Activated T-helper 1 cell treated with anti-CD3 and anti-CD28 coated beads, Interleukin-12 subunit alpha, Interleukin-12 subunit beta, Interleukin-2, Interleukin-4 antibody, amounts not matched to agents 30 ng/mL and 10 ng/mL and 1 ng/mL, durations not matched to agents 14 hours and 24 hours and 36 hours (primary cell): ENCODE measurements at places on chromosomes 13 and 19.

GRCh38 chr19:2230807-2231533 is 5.2 kb downstream of the PLEKHJ1 start:
- H3K4me1 ChIP-seq: peaks cover 15% of the 10 kb centered on the region
- no peak overlapping the region for H3K4me3 ChIP-seq
- no peak overlapping the region for H3K27ac ChIP-seq
- peaks cover 23% of the 10 kb centered on the region for H3K36me3 ChIP-seq
- H3K27me3 ChIP-seq: no peaks in the 10 kb centered on the region

GRCh38 chr19:31421856-31422255 is 72.6 kb upstream of the TSHZ3 start:
- peaks cover 2% of the 10 kb centered on the region for H3K27me3 ChIP-seq
- H3K4me1 ChIP-seq: no peaks in the 10 kb centered on the region
- H3K4me3 ChIP-seq: no peak overlapping the region
- no peaks in the 10 kb centered on the region for H3K36me3 ChIP-seq
- no peak for DNase-seq

DNA sequence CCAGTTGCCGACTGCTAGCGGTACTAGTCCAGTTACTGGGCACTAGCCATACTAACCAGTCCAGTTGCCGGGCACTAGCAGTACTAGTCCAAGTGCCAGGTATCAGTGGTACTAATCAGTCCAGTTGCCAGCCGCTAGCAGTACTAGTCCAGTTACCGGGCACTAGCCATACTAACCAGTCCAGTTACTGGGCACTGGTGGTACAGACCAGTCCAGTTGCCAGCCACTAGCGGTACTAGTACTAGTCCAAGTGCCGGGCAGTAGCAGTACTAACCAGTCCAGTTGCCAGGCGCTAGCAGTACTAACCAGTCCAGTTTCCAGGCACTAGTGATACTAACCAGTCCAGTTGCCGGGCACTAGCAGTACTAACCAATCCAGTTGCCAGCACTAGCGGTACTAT is 124.1 kb upstream of the MCF2L start:
- H3K36me3 ChIP-seq: peaks cover 29% of the 10 kb centered on the region
- DNase-seq: no peak
- no peaks in the 10 kb centered on the region for H3K27me3 ChIP-seq

- H3K27me3 ChIP-seq: peaks cover 4% of the 10 kb centered on the region
- H3K4me1 ChIP-seq: peaks cover 49% of the 10 kb centered on the region
- peaks cover 41% of the 10 kb centered on the region for H3K36me3 ChIP-seq
- peak overlapping the region; percentile 97 for H3K4me3 ChIP-seq
- peak overlapping the region; percentile 99 for H3K27ac ChIP-seq
These were observed 2.3 kb downstream of the PPP1R15A start for GRCh38 chr19:48874303-48875135.

GRCh38 chr13:110525328-110526319 is 35.9 kb downstream of the RAB20 start:
- no peak overlapping the region for H3K27ac ChIP-seq
- peaks cover 20% of the 10 kb centered on the region for H3K4me1 ChIP-seq
- no peak for DNase-seq
- no peak overlapping the region for H3K4me3 ChIP-seq
- no peaks in the 10 kb centered on the region for H3K36me3 ChIP-seq
- H3K27me3 ChIP-seq: peaks cover 8% of the 10 kb centered on the region

DNA sequence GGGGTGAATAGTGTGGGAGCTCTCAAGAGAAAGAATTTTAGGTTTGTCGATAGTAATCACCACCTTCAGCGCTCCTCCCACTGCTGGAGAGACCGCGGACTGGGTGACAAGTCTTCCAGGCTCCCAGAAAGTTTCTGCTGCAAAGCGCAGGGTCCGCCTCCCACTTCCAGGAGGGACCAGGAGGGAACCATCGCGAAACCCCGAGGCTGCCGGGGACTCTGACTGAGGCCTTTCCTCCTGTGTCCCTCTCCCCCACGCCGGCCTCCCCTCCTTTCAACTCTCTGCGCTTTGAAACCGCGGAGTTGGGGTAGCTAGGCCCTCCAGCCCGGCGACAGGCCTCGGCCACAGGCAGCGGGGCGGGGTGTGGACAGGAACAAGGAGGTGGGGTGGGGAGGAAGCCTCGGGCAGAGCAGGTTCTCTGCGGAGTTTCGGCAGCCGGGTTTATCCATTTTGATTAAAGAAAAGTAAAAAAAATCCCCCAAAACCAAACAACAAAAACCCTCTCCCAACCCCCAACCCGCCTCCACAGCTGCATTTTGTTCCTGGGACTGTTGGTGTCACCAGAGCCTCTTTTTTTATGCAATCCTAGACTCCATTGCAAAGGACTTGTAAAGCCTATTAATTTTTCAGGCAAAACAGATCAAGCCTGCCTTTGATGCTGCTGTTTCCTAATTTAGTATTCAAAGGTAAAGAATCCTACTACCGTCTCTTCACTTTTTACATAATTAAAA is 157.2 kb downstream of the TM9SF2 start:
- DNase-seq: peak; percentile 38
- peaks cover 44% of the 10 kb centered on the region for H3K4me1 ChIP-seq
- peak overlapping the region; percentile 31 for H3K27ac ChIP-seq
- no peaks in the 10 kb centered on the region for H3K36me3 ChIP-seq
- peaks cover 34% of the 10 kb centered on the region for H3K27me3 ChIP-seq
- peak overlapping the region; percentile 62 for H3K4me3 ChIP-seq

DNA sequence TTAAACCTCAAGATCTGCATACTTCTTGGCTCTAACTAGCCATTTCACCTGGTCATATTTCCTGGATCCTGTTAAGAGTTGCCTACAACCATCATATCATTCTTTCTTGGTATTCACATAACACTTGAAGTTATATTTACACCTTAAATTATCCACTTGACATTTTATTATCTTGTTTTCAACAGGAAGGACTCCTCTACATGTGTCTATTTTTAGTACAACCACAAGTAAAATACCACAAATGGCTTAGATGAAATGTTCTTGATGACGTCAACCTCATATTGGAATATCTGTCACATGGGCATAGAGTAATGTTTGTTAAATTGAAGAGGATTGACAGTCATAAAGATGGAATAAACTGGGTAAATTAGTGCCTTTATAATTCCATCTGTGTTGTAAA is 9.4 kb downstream of the PCDH20 start:
- H3K27me3 ChIP-seq: no peaks in the 10 kb centered on the region
- no peaks in the 10 kb centered on the region for H3K4me1 ChIP-seq
- no peak overlapping the region for H3K4me3 ChIP-seq
- DNase-seq: no peak
- no peak overlapping the region for H3K27ac ChIP-seq
- no peaks in the 10 kb centered on the region for H3K36me3 ChIP-seq

GRCh38 chr13:24176351-24177101 is 16.0 kb downstream of the SPATA13 start:
- H3K27me3 ChIP-seq: no peaks in the 10 kb centered on the region
- no peak overlapping the region for H3K27ac ChIP-seq

DNA sequence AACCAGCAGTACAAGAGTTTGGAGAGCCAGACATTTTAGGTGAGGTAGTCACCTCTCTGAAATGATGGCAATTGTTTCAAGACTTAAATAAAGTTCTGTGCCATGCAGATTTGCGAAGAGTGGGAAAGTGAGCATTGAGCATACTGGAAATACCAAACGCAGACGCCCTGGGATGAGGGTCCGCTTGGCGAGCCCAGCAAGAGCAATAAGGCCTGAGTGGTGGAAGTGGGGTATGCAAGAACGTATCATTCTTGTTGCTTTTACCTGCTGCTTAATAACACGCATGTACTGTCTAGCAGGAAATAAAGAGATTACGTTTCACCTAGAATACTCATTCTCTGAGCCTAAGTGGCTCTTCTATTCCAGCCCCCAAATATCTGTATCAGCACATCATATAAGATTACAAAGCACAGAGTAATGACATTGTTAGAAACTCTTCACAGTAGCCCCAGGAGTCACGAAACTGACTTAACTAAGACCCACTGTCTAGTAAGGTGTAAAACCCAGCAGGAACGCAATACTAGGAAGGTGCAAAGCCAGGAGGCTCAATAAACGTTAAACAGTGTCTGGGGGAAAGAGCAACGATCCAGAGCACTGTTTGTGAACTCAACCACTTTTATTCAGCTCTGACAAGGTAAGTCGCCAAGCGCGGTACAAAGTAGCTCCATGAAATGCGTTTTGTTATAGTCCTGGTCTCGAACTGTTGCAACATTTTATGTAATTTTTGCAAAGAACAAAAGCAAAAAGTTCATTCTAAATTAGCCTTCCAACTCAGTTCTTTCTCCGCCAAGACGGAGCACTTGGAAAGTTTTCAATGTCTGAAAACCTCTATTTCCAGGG is 1.2 kb downstream of the RCBTB2 start:
- H3K27me3 ChIP-seq: peaks cover 6% of the 10 kb centered on the region
- H3K4me3 ChIP-seq: peak overlapping the region; percentile 91

DNA sequence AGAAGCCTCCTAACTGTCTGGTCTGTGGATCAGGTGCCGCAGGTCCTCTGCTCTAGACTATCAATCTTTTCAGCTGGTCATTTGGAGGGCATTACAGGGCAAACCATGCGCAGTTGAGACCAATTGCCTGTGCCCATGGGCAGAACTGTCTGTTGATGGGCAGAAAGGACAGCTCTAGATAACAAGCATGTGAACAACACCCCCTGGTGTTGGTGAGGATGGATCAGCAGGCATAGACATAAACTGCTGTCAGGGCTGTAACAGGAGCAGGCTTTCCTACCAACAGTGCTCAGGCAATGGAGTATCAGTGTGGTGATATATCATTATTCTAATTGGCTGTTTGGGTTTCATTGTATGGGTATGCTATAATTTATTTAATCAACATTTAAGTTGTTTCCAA is 104.7 kb upstream of the KL start:
- H3K27ac ChIP-seq: peak overlapping the region; percentile 64
- peak; percentile 19 for DNase-seq
- peaks cover 4% of the 10 kb centered on the region for H3K27me3 ChIP-seq
- no peak overlapping the region for H3K4me3 ChIP-seq
- H3K4me1 ChIP-seq: peaks cover 16% of the 10 kb centered on the region

DNA sequence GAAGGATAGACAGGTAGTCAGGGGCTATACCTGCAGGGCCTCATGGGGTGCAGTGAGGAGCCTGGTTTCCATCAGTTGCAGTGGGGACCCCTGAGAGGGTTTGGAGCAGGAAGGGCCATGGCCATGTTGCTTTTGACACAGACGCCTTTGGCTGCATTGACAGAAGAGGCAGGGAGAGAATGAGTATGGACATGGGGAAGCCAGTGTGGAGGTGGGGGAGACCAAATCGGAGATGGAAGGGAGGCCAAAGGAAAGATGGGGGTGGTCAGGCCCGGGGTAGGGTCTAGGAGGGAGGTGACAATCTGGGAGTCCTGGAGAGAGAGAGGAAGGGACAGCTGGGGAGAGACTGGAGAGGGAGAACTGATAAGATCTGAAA is 1.3 kb downstream of the HSD11B1L start:
- no peaks in the 10 kb centered on the region for H3K36me3 ChIP-seq
- DNase-seq: no peak
- H3K4me1 ChIP-seq: peaks cover 19% of the 10 kb centered on the region
- peaks cover 3% of the 10 kb centered on the region for H3K27me3 ChIP-seq
- H3K27ac ChIP-seq: peak overlapping the region; percentile 24

- peaks cover 8% of the 10 kb centered on the region for H3K4me1 ChIP-seq
- H3K27me3 ChIP-seq: no peaks in the 10 kb centered on the region
- H3K4me3 ChIP-seq: peak overlapping the region; percentile 37
These were observed 8.9 kb upstream of the SLC15A1 start for GRCh38 chr13:98761126-98761985.

DNA sequence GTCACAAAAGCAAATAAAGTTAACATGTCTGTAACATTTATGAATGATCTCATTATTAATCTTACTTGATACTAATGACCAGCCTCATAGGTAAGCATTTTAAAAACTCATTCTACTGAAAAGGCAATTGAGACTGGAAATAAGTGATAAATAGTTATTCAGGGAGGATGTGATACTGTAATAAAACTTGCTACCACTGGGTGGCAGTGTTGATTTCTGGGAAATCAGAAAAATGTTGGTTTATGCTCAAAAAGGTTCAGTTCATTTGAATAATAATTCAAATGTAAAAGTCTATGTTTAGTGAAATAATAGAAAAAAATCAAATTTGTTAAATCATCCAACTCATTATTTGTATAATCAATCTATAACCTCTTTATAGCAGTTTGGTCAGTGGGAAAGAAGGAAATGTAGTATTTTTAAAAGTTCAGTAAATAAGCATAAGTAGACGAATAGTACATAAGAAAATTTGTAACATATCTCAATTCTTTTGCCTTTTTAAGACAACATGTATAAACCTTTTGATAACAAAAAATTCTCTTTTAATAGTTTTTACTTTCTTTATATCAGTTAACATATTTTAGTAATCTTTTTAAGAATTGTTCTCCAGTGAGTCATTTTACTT is 9.6 kb downstream of the ABHD13 start:
- H3K4me1 ChIP-seq: peaks cover 31% of the 10 kb centered on the region
- no peak overlapping the region for H3K4me3 ChIP-seq
- DNase-seq: no peak
- no peak overlapping the region for H3K27ac ChIP-seq

DNA sequence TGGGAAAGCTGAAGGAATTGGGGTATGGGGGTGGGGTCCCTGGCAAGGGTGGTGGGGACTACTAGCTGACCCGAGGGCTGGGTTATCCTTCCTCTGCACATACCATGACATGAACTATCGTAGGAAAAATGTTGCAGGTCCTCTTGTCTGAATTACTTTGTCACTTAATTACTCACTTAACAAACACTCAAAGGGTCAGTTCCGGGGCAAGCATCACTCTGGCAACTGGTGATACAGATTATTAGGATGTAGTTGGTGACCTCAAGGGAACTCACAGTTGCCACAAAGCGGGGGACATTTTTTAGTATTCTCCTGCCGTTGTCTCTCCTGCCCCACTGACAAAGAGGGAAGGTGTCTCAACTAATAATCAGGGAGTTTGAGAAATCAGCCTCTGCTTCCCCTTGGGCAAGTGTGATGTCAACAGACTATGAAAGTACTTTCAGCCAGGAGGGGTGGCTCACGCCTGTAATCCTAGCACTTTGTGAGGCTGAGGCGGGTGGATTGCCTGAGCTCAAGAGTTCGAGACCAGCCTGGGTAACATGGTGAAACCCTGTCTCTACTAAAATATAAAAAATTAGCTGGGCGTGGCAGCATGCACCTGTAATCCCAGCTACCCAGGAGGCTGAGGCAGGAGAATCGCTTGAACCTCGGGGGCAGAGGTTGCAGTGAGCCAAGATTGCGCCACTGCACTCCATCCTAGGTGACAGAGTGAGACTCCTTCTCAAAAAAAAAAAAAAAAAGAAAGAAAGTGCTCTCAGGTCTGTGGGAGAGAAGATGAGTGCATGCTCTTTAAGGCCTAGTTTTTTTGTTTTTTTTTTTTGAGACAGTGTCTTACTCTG is 10.3 kb downstream of the DNAJB1 start:
- H3K4me1 ChIP-seq: peaks cover 43% of the 10 kb centered on the region
- H3K27me3 ChIP-seq: peaks cover 9% of the 10 kb centered on the region
- no peak for DNase-seq
- H3K4me3 ChIP-seq: no peak overlapping the region
- H3K27ac ChIP-seq: peak overlapping the region; percentile 81

- DNase-seq: no peak
- H3K4me3 ChIP-seq: peak overlapping the region; percentile 43
- H3K4me1 ChIP-seq: peaks cover 33% of the 10 kb centered on the region
- peaks cover 5% of the 10 kb centered on the region for H3K36me3 ChIP-seq
- peak overlapping the region; percentile 87 for H3K27ac ChIP-seq
These were observed 36.8 kb upstream of the TM9SF2 start for GRCh38 chr13:99464441-99464949.

- no peak for DNase-seq
- H3K27me3 ChIP-seq: no peaks in the 10 kb centered on the region
- H3K27ac ChIP-seq: peak overlapping the region; percentile 80
- no peak overlapping the region for H3K4me3 ChIP-seq
- H3K36me3 ChIP-seq: peaks cover 45% of the 10 kb centered on the region
These were observed 10.6 kb downstream of the RFC3 start for GRCh38 chr13:33828431-33829129.

GRCh38 chr13:50948601-50949000 is 39.0 kb downstream of the RNASEH2B start:
- no peaks in the 10 kb centered on the region for H3K4me1 ChIP-seq
- no peak for DNase-seq
- H3K27ac ChIP-seq: no peak overlapping the region
- H3K36me3 ChIP-seq: peaks cover 57% of the 10 kb centered on the region
